NCI-H524 treated with DMSO at 0.1 percent for 48 hours (cell line): ENCODE measurements at places on chromosomes 16 and 17.
A peak's percentile ranks its signal among the peaks of the same experiment; 100 is the strongest.

DNA sequence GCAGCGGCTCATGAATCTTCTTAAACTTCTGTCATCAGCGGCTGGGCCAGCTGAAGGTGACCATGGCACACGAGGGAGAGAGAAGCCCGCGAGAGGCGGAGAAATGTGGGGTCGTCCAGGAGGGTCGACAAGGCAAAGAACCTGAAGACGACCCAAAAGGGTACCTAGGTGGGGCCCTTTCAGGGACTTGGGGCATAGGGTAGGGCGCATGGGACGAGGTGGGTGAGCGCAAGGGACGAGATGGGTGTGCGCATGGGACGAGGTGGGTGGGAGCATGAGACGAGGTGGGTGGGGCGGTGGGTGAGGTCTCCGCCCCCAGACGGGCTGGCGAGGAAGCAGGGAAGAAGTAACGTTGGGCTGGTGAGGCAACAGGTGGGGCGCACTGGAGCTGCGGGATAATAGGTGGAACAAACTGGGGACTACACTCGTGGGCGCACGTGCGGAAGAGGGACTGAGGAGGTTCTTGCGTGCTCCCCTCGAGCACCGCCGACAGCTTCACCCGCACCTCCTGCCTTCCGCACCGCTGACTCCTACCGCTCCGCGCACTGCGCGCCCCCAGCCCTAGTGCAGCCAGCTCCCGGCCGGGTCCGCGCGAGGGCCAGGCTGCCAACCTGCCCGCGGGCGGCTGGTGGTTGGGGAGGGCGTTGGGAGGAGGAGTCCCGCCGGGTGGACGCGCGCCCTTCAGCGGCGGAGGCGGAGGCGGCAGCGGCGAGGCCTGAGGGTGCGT lies 23.2 kb upstream of the CRYM start:
- DNase-seq = peak; percentile 20

DNA sequence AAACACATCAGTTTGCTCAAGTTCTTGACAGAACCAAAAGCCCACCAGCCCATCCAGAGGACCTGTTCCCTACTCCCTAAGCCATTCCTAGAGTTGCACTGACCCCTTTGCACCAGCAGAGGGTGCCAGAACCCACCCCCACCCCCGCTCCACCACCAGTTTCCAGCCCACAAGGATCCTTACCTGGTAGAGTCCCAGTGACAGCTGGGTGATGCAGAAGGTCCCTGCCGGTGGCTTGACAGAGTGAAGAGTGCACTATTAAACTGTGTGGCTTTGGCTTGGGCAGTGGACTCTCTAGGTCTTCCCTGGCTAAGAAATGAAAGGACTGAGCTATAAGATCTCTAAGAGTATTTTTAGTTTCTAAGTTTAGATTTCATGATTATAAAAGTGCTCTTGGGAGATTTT lies 73.3 kb upstream of the MTMR4 start:
- peak; percentile 56 for DNase-seq

GRCh38 chr17:76384222-76384986 lies at the start of gene SPHK1:
Gene SPHK1, plus strand, starts transcription at chr17:76384609. Its CDS starts 1,036 bp downstream, at chr17:76385645.
- no peak for DNase-seq

DNA sequence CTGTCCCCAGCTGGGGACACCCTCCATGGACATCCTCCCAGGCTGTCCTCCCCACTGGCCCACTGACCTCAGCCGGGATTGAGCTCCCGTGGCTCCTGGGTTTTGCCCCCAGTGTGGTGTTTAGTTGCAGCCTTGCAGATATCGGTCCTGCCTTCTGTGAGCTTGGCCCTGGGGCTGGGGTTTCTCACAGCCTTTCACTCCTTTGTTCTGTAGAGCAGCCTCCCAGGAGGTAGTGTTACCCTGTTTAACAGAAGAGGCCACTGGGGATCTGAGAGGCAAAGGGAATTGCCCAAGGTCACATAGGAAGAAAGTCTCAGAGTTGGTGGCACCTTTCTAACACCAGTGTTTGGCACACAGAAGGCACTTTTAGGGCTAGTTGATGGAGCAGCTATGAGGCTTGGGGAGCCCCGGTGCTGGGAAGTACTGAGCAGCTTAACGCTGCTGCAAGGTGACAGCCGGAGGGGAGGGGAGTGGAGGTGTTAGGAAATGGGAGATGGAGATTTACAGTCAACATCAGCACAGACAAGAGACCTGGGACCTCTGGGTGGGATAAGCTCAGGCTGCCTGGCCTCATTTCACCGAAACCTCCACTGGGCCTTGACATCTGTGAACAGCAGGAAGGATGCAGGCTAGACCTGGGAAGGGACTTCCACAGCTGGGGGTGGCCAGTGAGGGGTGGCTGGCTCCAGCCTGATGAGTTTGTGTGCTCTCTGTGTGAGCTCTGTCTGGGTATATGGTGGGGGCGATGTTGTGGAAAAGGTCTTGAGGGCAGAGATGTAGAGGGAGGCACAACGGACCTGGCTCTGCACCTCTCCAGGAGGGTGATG lies 26.1 kb downstream of the CACNA1G start:
- no peak for DNase-seq

- no peak for DNase-seq
Measured at GRCh38 chr17:38674014-38674748, 576 bp downstream of the EPOP start.

- peak; percentile 7 for DNase-seq
Measured at GRCh38 chr16:23597003-23597756, 1.1 kb upstream of the NDUFAB1 start.

DNA sequence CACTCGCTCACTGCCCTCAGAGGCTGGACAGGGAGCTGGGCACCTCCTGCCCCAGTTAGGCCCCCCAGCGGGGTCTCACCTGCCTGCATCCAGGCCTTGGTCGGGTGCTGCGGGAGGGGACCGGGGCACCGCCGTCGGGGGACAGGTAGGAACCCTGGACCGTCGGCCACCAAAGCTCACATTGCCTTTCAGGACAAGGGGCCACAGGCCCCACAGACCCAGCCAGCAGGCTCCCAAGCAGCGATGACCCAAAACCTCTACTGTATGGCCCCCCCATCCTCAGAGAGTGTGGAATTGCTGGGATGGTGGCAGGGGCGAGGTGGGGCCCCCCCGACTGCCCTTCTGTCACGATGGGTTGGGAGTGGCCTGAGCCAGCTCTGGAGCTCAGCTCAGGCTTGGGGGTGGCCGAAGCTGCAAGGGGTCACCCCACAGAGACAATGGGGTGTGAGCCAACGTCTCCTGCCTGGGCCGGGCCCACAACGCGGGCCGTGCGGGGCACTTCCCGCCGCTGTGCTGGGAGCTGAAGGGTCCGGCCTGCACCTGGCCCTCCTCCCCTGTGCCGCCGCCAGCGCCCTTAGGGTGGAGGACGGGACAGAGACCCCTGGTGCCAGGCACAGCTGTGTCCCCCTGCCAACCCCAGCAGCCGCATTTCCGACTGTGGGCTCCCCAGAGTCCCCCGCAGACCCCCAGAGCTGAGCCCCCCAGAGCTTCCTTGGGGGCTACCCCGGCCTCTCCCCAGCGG lies 498 bp downstream of the IGFALS start:
- no peak for DNase-seq

GRCh38 chr17:27952366-27952765 lies 59.2 kb upstream of the LYRM9 start:
- DNase-seq = no peak

DNA sequence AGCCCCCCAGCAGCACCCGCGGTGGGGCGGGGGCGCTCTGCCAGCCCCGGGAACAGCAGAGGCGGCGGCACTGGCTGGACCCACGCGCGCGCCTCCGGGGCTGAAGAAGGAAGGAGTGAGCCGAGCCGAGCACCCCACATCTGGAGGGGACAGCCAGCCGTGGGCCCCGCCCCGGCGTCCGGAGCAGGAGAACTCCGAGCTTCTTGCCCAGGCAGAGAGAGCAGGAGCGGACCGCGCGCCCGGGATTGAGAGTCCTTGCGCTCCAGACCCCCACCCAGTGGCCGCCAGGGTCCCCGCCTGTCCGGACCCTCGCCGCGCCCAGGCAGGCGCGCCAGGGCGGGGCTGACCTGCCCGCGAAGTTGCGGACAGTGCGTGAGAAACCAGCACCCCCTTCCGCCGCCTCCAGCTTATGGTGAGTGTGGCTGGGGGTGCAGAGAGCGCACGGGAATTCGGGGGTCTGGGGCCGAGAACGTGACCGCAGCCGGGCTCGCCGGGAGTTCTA lies 921.9 kb upstream of the EEF2KMT start:
- no peak for DNase-seq

- DNase-seq = no peak
Measured at GRCh38 chr17:64074704-64075426, 54.4 kb upstream of the ICAM2 start.

DNA sequence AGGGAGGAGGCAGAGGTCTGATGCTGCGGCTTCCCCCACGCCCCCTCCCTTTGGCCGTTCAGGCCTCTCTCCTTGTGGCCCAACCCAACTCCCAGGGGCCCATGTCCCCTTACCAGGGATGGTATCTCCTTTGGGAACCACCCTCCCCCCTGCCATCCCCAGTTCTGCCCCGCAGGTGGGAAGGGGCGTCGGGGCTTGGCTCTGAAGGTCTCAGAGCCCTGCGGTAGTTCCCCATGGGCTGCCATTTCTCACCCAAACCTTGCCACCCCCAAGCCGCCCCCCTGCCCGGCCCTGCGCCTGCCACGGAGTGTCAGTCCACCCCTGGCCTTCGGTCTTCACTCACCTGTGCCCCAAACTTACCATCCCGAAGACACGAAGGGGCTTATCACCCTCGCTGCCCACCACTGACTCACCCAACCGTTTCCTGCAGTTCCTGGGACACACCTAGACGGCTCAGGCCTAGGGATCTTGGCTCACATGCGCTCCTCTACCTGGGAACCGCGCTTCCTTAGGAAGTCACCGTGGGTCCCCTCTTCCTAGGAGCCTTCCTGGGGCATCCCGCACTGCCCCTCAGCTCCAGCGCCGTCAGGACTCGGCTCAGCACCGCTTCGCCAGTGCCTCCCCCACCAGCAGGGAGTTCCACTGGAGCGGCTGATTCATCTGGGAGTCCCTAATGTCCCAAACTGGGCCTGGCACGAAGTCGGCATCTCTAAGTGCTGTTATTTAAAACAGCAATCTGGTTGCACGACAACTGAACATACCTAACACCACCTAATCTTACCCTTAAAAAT lies 1.1 kb upstream of the DOC2A start:
- no peak for DNase-seq

DNA sequence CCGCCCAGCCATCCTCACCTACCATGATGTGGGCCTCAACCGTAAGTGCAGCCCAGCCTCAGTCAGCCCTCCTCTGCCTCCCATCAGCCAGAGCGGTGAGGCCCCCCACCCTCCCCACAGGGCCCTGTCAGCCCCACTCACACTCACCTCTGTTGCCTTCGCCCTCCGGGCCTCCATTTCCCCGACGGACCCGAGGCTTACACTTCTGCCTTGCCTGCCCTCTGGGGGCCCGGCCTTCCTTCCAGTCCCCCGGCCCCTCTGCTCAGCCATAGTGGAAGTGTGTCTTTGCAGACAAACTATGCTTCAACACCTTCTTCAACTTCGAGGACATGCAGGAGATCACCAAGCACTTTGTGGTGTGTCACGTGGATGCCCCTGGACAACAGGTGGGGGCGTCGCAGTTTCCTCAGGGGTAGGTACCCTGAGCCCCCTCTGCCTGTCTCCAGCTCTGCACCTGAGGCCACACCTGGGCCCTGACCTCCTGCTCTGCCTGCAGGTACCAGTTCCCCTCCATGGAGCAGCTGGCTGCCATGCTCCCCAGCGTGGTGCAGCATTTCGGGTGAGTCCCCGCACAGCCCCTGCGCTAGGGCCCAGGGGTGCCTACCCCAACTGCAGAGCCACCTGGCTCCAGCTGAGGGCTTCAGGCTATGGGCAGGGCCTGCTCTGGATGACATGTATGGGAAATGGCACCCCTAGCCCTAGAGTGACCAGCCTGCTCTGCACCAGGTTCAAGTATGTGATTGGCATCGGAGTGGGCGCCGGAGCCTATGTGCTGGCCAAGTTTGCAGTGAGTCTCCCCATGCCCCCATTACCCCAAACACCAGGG lies 4.1 kb downstream of the NDRG4 start:
- DNase-seq = no peak

DNA sequence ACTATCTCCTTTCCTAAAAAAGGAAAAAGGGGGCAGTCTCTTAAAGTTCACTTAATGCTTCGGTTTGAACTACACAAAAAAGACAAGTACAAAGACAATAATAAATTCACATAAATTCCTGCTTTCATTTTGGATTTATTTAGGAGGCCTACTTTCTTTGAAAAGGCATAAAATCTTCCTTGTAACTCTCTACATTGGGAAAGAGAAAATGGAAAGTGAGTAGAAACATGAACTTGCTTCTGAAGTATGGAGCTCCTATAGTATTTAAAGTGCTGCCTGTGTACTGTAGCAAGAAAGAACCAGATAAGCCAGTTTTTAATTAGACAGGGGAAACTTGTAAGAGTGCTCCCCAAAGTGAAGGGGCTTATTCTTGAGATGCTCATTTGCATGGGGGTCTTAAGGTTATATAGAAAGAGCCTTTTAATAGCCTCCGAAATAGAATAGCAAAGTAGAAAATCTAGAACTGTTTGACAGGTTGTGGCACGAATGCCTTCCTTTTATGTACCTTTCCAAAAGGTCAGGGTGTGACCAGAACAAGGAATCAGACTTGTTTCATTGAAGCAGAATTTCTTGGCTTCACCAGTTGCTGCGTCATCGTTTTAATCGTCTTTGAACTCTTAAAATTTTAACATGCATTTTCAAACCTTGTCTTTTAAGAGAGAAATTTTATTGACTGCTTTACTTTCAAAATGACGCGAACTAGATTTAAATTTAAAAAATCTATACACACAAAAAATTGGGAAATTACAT lies 12.9 kb downstream of the GAN start:
- no peak for DNase-seq

GRCh38 chr17:57457188-57457587 lies 200.9 kb downstream of the MSI2 start:
- no peak for DNase-seq

GRCh38 chr17:83104577-83105505 lies 25.4 kb downstream of the METRNL start:
- no peak for DNase-seq

DNA sequence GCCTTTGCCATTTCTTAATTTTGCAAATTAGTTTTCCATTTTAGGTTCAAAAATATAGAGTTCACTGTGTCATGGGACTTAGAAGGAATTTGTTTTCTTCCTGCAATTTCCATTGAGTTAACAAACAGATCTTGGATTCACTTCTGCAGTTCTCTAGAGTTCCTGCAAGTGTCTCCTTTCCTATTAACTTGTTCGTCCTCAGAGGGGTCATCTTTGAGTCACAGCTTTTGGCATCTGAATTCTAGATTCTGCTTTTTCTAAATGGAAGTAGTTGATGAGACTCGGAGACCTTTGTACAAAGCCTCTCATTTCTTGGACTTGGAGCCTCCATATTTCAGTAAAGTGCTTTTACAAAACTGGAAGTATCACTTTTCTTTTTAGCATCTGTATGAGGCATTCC lies 323.3 kb downstream of the BCAS3 start:
- DNase-seq = no peak
